ENCODE measurements at places on chromosomes 4 and X.

DNA sequence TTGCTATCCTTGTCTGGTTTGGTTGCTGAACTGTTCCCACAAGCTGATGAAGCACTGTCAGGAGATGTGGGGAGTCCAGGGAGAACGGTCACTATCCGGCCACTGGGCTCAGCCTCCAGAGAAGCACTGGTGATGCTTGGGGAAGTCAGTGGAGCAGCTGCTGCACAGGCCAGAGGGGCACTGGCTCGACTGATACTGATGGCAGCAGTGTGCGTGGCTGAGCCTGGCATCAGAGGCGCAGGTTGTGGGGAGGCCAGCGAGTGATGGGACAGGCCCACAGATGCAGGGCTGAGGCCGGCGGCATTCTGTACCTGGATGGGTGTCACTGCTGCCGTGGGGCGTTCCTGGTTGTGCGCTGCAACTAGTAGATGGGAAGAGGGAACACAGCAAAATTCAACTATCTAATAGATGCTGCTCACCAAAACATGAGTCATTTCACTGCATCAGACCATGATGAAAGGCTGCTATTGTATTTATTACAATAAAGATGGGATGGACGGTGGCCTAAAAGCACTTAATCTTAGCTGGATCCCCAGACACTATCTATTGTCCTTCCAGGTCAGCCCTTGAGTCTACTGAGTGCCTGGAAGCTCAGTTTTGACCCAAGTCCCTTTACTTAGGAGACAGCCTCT is 106.3 kb upstream of the CBR4 start:
- DNase-seq = no peak

GRCh38 chr4:163818673-163819072 is 324.2 kb downstream of the TMA16 start:
- no peak for DNase-seq

DNA sequence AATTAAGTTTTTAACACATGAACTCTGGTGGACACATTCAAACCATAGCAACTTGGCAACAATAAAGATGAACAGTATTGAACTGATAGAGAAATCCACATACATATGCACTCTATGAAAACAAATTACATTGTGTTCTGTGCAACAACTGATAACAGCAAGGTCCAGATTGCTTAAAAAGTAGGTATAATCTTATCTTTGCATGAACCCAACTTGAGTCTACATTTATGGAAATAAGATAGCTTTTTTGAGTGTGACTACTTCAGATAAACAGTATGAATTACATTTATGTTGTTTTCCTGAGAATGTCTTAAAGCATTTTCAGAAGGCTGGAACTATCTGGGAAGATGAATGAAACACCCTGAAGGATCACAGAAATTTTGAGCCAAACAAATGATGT is 212.6 kb upstream of the GK2 start:
- no peak for DNase-seq

GRCh38 chr4:38920186-38920585 is 52.6 kb downstream of the FAM114A1 start:
- no peak for DNase-seq

DNA sequence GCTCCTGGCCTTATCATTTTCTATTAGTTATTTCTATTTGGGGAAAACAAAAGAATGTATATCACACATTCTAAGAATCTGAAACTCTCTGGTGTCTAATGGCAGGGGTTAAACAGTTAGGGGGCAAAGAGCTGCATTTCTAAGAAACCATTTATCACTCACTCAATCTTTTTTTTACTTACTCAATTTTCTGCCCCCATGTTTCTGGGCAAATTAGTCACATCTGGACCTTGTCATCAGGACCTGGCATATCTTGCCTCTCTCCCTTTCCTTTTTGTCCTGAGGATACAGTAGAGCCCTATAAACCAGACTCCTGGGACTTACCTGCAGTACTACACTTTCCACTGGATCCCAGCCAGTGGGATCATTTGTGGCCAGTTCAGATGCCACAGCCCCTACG is 89.1 kb downstream of the ANXA3 start:
- no peak for DNase-seq

GRCh38 chr4:184778325-184778724 is 44.4 kb upstream of the CENPU start:
- DNase-seq = no peak

Measured in NCI-H1930 (cell line).